ENCODE measurements at places on chromosomes 3 and 15.

DNA sequence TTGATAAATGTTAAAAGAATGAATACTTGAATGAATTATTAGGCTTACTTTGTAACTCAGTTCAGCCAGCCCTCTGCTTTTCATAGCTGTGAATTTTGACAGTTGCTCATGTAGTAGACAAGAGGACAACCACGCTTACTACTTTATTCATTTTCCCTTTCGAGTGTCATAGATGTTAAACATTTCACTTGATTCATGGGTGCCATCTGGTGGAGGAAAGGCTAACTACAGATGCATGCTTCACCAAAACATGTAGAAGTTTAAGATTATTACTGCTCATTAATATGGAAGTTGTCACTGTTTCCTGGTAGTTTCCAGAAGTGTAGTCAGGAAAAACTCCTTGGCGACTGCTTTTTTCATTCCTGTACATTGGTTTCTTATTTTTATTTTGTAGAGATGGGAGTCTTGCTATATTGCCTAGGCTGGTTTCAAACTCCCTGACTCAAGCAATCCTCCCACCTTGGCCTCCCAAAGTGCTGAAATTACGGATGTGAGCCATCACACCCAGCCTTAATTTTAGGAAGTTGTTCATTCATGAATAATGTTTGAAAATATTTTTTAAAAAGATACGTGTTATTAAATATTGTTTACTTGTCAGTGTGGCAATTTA, 163.2 kb downstream of the B3GALNT1 start:
- DNase-seq = peak; percentile 86

- no peak for DNase-seq
Observed at GRCh38 chr3:193883551-193883950, 252.4 kb upstream of the HES1 start.

DNA sequence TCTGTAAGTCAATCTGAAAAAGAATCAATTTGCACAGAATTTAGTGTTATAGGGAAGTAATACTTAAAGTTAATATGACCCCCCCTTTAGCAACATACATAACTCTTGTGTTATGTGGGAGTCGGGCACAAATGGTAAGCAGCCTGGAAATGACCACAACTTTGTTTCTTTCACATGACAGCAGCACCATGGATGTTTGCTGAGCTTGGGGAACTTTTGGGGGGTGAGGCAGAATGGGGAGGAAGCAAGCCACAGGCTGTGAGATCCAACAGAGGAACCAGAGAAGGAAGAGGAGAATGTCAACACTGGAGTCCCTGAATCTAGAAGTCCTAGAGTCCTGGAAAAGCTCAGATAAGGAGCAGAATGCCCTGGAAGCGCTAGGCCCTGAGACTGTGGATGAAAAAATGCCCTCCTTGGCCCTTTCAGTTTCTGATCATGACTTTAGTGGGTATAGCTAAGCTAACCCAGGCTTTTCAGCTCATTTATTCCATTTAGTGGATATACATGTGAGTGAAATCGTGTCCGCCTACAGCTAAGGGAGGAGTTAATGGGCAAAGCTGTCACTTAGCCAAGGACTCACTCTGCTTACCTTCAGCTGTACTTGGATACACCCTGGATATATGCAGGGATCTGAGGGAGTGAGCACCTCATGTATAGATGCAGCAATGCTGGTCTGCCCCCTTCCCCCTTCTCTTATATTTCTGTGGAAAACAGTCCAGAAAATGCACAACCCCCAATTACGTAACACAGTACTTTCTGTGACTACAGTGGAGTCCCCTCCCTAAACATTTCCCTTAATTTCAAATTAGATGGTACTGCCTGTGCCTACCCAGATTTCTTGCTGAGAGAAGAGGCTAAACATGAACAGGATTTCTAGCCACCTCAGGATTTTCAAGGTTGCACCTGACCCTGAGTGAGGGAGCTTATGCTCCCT, 39.1 kb downstream of the CFAP91 start:
- DNase-seq = no peak

- no peak for DNase-seq
Observed at GRCh38 chr15:66046751-66047150, 177.5 kb downstream of the RAB11A start.

- no peak for DNase-seq
Observed at GRCh38 chr15:45827275-45827674, 192.4 kb downstream of the SQOR start.

Measured in body of pancreas (tissue), 4 donors.